ENCODE measurements at places on chromosomes 5 and 9.

- peak; percentile 21 for DNase-seq
Measured at GRCh38 chr5:115543365-115544042, 1.1 kb downstream of the FEM1C start.

DNA sequence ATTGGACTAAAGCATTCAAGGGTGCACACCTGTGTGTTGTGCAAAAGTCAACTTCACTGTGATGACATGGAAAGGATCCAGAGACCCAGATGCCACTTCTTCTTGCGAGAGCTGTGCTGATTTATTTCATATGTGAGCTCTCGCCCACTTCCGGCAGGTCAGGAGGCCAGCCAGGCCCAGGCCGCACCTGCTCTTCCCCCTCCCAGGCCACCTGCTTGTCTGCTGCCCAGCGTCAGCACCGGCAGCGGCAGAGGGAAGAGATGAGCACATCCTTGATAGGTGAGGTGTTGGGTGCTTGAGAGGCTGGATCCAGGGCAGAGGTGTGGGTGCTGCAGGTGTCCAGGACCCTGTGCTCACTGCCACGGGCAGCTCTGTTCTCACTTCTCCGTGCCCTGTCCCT lies 242.9 kb downstream of the FANCC start:
- no peak for DNase-seq

DNA sequence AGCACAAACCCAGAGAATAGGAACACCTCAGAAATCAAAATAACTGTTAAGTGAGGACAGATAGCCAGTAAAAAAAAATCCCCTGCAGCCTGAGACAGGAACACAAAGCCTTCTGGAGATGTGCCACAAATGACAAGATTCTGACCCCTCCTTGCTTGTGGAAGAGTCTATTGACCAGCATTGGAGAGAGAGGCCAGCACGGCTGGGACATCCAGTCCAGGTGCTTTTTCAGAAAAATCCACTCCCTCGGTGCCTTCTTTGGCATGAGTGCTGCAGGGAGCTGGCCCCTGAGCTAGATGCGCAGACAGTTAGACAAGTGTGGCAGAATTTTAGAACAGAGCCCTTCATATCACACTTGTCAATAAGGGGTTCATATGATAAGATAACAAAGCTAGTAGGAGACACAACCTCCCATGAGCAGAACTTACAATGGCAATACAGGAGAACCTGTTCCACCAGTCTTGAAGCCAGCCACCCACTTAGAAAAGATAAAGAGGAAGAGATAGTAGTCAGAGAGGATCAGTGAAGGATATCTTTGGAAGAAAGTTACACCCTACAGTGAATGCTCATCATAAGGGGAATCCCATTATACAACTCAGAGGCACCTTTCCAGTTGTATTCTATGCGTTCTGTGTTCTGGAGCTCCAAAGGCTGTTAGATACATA lies 298.4 kb downstream of the TLE1 start:
- no peak for DNase-seq

GRCh38 chr5:132850066-132850465 lies 16.2 kb downstream of the GDF9 start:
- no peak for DNase-seq

- DNase-seq, result no peak
Measured at GRCh38 chr5:95591490-95591901, 28.4 kb upstream of the GPR150 start.

DNA sequence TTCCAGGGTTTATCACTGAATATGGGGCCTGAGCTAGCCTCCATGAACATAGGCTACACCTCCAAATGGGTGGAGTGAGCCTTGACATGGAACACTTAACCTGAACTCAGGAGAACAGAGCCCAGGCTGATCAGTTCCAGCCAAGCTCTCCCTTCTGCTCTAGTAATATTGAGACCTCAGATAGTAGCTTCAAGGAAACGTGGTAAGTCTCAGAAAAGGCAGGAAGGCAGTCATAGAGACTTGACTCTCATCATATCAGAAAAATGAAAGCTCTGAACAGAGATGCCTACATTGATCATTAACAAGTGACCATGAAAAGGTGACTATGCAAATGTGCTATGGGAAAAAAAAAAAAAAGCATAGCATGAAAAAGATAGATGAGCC lies 40.5 kb upstream of the MYO10 start:
- no peak for DNase-seq

GRCh38 chr9:31078175-31078574 lies 1306.3 kb upstream of the ACO1 start:
- DNase-seq, result no peak

Measured in activated T-helper 9 cell treated with anti-CD3 and anti-CD28 coated beads, Interleukin-2, amount 50 U/mL, for 16 hours (primary cell).